ENCODE measurements at places on chromosomes 6 and 20.

DNA sequence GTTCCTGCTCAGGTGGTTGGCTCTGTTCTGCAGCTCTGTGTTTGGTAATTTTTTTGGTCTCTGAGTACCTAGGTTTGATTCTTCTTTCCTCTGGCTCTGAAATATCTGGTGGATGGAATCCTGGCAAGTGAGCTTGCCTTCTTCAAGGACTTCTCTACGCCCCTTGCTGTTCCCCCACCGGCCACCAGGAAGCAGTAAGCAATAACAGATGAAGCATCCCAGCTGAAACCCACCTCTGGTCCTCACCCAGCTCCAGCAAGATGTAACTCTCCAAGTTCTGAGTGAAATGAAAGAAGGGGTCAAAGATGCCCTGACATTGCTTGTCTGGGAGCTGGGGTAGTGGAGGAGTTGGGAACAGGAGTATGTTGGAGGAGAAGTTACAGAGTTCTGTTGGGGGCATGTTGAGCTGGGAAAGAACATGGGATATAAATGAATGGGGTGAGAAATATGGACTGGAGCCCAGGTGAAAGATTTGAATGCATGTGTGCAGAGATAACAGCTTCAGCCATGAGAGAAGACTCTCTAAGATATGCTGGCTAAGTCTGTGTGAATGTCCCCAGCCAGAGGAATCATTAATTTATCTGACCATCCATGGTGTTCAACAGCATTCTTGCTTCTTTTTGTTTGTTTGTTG is 51.3 kb upstream of the GLP1R start:
- peak; percentile 36 for DNase-seq

- no peak for DNase-seq
Measured at GRCh38 chr6:97995158-97995557, 712.1 kb upstream of the MMS22L start.

DNA sequence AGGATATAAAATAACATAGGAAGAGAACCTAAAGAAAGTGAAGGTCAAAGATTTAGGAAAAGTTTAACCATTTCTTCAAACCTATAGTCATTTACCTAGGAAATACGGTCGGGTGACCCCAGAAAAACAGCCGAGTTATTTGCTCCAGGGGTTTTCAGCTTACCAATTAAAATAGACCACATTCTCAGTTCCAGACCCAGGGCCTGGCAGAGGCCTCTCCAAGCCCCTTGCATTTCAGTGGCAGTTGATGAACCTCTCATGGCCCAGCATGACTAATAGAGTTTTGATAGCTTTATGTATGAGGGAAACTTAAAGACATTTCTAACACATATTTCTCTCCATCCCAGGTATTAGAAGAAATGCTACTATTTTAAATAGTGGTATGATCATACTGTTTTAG is 113.5 kb downstream of the OGFRL1 start:
- no peak for DNase-seq

DNA sequence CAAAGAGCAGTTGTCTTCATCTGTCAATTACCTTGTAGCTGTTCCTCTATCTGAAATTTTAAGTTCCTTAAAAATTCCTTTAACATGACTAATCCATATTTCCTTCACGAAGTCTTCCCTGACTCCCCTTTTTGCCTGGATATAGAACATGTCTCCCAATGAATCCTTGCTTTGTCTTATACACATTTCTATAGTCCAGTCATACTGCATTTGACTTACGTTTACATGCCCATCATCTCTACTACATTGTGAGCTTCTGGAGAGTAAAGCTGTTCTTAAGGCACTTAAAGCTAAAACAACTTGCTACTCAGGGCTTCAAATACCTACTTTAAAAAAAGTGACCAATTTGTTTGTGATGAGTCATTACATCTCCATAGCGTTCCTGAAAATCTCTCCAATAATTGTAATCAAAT is 4.9 kb downstream of the REV3L start:
- peak; percentile 59 for DNase-seq

DNA sequence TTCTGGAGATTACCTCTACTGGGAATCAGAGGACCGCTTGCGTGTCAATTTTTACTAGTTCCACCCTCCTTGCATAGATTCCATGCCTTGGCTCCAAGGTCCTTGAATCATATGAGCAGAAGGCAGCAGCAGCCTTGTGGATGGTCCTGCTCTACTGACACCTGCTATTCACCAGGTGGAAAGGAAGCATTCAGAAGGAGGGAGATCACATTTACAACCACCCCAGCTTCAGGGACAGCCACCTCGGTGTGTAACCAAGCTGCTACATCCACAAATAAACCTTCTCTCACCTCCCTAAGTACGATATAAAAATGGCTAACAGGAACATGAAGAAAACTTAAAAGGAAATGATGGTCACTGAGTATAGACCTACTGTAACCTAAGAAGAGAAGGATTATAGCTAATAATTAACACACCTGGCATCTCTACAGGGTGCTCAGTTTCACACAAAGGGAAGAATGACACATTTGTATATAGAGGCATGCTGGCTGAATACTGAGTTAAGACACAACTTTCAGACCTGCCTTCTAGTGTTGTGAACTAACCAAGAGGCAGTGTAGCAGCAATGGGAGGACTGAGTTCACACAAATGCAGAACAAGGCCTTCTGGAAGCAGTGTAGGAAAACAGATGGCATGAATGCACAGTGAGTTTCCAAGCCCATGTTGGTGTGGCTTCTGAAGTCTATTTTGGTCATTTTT is 46.3 kb upstream of the SRPK1 start:
- no peak for DNase-seq

GRCh38 chr6:32192608-32193039 is at the start of gene GPSM3:
GPSM3 (minus strand) TSS chr6:32192643; CDS start chr6:32192513, 130 bp downstream.
- no peak for DNase-seq

DNA sequence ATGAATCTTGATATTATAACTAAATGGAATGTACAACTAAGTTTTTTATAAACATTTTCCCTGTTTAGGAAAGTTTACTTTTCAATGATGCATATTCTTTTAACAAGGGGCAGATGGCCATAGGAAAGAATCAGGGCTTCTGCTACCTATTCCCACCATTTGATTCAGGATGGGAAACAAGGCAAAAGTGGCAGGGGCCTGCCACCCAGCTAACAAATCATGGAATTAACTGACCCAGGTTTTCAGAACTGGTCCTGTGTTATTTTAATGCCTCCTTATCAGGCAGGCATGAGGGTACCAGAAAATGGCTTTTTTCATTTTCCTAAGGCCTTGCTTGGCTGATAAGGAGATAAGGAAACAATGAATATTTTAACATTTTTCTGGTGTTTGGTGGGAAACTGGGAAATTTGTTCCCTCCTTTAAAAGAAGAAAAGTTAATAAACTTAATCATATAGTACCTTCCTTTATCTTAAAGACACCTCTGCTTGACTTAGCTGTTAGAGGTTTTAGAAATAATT is 6.7 kb downstream of the POU3F2 start:
- no peak for DNase-seq

DNA sequence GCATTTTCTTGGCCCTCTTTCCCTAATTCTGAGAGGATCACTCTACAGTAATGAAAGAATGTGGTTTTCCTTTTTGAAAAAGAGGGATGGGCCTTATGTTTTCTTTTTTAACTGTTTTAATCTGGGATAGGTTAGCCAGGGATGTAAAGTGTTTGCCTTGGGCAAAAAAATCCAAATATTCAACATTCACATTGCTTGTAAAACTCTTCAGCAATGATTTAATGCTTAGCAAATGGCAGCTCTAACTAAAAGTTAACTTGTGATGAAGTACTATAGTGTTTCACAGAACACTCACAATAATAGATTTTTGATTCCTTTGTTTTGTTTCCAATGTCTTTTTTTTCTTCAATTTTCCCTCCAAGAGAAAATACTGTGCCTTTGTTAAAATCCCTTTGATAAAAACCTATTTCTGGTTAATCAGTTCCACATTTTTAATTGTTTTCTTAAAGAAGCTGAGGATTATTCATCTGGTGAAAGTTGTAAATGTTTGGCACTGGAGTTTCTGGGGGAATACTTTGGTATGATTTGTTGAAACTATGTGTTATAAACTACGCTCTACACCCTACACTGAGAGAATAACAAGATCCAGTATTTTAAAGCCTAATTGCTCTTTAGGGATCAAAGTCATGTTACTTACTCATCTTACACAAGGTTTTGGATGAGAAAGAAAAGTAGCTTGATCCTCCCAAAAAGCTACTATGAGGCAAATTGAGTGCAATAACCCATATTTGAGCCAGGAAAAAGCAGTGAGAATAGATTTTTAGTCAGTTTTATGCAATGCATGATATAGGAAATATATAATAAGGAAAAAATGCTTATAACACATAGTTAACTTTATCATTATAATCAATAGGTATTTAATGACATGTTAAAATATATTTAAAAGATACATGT is 335.8 kb downstream of the EPHA7 start:
- DNase-seq: no peak

GRCh38 chr6:44608175-44608574 is 220.7 kb downstream of the CDC5L start:
- DNase-seq: no peak

DNA sequence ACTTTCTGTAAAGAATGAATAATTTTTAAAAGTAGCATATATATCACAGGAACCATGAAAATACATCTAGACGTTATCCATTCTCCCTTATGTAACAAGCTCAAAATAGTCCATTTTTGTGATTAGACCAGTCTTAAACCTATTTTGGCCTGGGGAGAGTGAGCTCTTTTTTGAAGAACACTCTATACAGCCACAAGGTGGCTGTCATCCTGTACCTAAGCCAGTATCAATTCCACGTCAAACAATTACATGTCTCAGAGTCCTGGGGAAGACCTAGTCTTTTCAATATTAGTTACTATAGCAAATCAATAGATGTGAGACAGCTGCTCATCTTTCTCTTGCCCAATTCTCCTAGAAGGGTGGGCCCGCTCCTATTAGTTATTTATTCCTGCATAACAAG is 28.4 kb downstream of the FBXO5 start:
- DNase-seq: peak; percentile 24

DNA sequence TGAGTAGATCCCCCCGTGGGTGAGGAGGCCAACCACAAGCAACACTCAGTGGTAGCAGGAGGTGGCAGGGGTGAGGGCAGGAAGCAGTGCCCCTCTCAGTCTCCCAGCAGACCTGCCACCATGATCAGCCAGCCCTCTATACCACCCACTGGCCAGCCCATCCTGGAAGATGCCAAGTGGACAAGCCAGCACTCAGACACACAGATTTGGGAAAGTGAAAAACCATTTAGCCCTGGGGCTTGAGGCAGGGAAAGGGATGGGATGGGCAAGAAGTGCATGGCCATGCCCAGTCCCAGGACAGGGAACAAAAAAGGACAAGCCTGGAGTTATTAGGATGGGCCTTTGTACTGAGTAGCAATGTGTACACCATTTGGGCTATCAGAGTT is 76.9 kb downstream of the HFE start:
- DNase-seq: no peak

- no peak for DNase-seq
Measured at GRCh38 chr6:148693882-148694484, 52.8 kb upstream of the UST start.

DNA sequence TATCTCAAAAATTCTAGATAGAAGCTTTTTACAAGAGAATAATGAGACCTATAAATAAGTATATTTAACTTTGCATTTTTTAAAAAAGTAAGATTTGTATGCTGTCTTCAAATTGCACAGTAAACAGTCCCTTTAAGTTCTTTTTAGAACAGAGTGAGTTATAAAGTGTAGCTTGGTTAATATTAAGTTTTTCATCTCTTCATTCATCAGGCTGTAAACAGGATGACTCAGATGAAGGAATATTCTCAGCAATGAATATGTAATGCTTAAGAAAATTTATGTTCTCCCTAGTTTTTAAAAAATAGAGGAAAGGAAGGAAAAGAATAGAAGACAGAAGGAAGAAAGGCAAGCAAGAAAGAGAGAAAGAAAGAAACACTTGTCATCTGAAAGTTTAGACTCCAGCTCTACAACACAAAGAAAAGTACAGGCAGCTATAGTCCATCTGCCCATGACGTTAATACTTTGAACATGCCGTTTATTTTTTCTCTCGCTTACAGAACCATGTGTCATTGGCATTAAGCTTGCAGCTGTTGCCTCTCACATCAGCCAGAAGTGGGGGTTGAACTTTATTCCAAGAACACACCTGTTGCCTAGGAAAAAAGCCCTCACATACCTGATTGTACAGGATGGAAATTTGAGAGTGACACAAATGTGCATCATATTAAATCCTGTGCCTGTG is 36.1 kb downstream of the CAP2 start:
- no peak for DNase-seq

GRCh38 chr6:84161190-84161589 is 66.3 kb downstream of the CEP162 start:
- no peak for DNase-seq

GRCh38 chr6:72890233-72890632 is 268.4 kb downstream of the KCNQ5 start:
- DNase-seq: no peak

GRCh38 chr6:107972413-107973096 is 14.5 kb upstream of the SEC63 start:
- DNase-seq: no peak

DNA sequence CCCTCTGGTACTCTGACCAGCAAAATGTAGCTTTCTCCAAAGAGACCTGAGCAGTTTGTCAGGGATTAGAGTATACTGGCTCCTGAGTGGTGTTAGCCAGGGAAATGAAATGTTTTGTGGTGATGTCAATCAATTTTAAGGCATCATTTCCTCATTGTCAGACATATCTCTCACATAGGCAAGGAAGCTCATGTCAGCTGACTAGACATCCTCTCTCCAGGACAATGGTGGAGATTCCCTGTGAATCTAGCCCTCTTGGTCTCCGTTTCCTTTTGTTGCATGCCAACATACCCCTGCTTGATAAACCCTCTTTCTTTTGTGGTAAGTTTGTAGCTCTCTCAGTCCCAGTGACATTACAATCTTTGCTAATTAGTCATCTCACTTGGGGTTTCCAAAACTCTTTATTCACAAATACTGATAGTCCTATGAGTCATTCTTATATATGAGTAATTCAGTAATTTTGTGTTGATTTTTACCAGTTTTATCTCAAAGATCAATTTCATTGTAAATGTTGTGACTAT is 135.6 kb upstream of the PTPRK start:
- DNase-seq: peak; percentile 89

- DNase-seq: no peak
Measured at GRCh38 chr20:25608774-25609173, 15.0 kb downstream of the NANP start.

GRCh38 chr6:115753446-115753845 is 307.2 kb downstream of the FRK start:
- DNase-seq: peak; percentile 1

GRCh38 chr6:151430886-151431285 is 21.0 kb downstream of the RMND1 start:
- no peak for DNase-seq

- no peak for DNase-seq
Measured at GRCh38 chr20:32080783-32081182, 28.7 kb upstream of the TM9SF4 start.

Measured in PC-3 (cell line).